ENCODE measurements at places on chromosomes 5 and 9.

GRCh38 chr5:164563370-164563769, 1058.0 kb downstream of the MAT2B start:
- no peak for DNase-seq

GRCh38 chr5:96096724-96097123, 135.1 kb upstream of the ELL2 start:
- DNase-seq, result no peak

DNA sequence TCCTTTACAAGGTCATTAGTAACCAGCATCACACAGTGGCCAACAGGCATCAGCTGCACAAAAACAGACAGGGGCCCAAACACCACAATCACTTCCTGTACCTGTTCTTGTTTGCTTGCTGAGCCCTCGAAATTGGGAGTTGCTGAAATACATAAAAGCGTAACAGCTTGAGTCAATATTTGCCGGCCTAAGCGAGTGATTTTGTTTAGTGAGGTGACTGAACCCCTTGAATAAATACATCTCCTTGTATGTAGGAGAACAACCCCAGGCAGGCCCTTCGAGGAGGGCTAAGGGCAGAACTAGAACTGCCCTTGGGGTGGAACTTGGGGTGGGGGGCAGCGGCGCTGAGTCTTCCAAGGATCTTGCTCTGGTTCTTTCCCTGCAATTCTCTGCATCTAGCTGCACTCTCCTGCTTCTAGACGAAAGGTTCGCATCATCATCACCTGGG, 502.5 kb downstream of the RASEF start:
- no peak for DNase-seq

GRCh38 chr5:93674138-93674537, 67.3 kb downstream of the POU5F2 start:
- DNase-seq, result no peak

GRCh38 chr5:57569601-57570000, 87.0 kb upstream of the ACTBL2 start:
- no peak for DNase-seq

DNA sequence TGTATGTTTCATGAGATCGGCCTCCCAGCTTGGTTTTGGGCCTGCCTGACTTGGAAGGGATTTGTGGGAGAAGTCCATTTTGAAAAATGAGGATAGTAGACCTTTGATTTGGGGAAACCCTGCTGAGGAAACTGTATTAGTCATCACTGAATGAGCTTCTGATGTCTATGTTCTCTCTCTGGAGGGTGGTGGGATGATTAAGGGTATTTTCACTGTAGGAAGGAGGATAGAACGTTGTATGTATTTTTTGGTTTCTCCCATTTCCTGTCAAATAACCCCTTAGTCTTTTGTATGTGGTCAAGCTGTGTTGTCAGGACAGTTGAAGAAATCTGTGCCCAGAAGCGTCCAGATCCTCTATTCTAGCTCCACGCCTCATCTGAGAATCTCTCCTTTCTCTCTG, 151.9 kb downstream of the INSYN2B start:
- DNase-seq, result no peak

- no peak for DNase-seq
Measured at GRCh38 chr5:122008061-122008460, 46.3 kb downstream of the SRFBP1 start.

GRCh38 chr9:79127661-79128060, 444.1 kb upstream of the TLE4 start:
- no peak for DNase-seq

- no peak for DNase-seq
Measured at GRCh38 chr9:27003426-27004077, 1.9 kb downstream of the LRRC19 start.

GRCh38 chr5:55427157-55427556, 107.6 kb downstream of the PLPP1 start:
- DNase-seq, result no peak

DNA sequence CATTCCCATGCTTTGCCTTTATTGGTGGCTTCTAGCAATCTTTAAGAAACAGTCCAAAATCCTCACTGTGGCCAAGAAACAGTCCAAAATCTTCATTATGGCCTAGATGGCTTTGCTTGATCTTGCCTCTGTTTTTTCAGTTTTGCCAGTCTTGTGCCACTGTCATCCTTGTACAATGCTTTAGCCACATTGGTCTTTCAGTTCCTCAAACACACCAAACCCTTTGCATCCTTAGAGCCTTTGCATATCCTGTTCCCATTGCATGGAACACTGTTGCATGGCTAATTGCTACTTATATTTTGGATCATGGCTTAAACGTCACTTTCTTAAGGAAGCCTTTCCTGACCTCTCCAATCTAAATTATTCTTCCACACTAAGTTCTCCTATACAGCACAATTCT, 22.1 kb downstream of the MRRF start:
- DNase-seq, result no peak

Data from HTR-8/SVneo (cell line).